ENCODE measurements at places on chromosomes 16 and 17. TPM values are rescaled to one million over a fixed set of nuclear protein-coding genes. Genes with fewer than 3 reads are reported as not detected.

The TOX3 gene
- total RNA-seq: not detected

The CHST5 gene
- total RNA-seq: not detected

The ZNF598 gene
- total RNA-seq: 47.5 TPM

The STX1B gene
- total RNA-seq: 4.1 TPM

The PTGES3L gene
- 2.4 TPM for total RNA-seq

The QPRT gene
- total RNA-seq: 1.7 TPM

The CPHXL2 gene
- not detected for total RNA-seq

The SLC35G6 gene
- total RNA-seq: not detected

The HP gene
- total RNA-seq: not detected

Measured in LHCN-M2 (cell line).